ENCODE measurements at places on chromosomes 3 and 15.

DNA sequence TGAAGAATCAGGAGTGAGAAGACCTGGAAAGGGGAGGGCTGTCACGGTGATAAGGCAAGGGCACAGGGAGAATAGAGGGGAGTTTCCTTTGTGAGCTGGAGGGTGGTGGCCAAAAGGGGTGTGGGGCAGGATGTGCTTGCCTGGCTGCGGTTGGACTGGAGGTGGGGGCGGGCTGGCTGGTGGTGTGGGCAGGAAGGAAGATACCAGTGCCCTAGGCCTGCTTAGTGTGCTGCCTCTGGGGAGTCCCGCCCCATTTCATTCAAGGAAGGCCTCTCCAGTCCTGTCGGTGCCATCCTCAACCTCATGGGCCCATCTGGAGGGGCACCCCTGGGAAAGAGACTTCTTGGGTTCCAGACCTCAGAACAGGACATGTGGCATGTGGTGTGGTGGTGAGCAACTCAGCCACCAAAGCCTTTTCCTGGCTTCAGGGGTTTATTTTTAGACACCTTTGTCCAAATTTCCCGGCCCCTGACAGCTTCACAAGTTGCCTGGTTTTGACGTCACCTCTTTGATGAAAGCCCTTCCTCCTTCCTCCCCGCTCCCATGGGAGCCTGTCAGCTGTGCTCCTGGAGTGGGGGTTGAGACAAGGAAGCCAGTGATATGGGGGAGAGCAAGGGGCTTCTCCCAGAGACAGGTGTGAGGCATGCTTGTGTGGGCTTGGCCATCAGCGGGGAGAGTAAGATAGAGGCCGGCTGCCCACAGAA, 15.6 kb downstream of the TEX264 start:
- peak; percentile 63 for DNase-seq

DNA sequence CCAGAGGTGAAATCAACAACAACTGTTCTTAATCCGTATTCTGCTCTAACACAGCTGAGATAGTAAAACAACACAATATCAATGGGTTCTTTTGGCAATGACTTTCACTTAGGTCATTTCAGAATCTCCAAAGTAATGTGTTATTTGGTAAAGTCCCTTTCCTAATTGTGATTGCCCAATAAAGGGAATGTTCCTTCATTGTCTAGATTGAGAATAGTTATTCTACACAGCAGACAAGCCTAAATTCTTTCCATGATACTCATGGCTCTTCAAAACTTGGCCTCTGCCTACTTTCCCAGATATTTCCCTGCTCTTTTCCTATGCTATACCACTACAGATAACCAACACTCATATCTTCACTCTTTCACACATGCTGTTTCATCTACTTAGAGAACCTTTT, 219.8 kb downstream of the FMN1 start:
- DNase-seq: no peak

GRCh38 chr3:196624067-196624790, 15.3 kb upstream of the NRROS start:
- no peak for DNase-seq

GRCh38 chr3:8489278-8489792, 12.3 kb upstream of the LMCD1 start:
- DNase-seq: no peak

- DNase-seq: no peak
Observed at GRCh38 chr3:51618496-51618895, 52.6 kb upstream of the TEX264 start.

GRCh38 chr3:69248436-69248835, 126.0 kb upstream of the LMOD3 start:
- no peak for DNase-seq

Data from femur (tissue), 1 donor.